ENCODE measurements at places on chromosomes 3 and 15. TPM values are rescaled to one million over a fixed set of nuclear protein-coding genes. Genes with fewer than 3 reads are reported as not detected.

CNTN3 gene
- 1.7 TPM for total RNA-seq

GOLGA6L7 gene
- total RNA-seq = not detected

CSPG5 gene
- under 0.01 TPM for total RNA-seq

PTPRG gene
- total RNA-seq = 58.2 TPM

MORC1 gene
- not detected for total RNA-seq

TNFSF10 gene
- total RNA-seq = 9.7 TPM

SYNPR gene
- total RNA-seq = not detected

BFSP2 gene
- total RNA-seq = not detected

GATM gene
- 0.44 TPM for total RNA-seq

PLA2G4F gene
- not detected for total RNA-seq

Measured in smooth muscle cell of trachea (primary cell).